Activated naive CD8-positive, alpha-beta T cell treated with anti-CD3 and anti-CD28 coated beads, Interleukin-2, amount 50 U/mL, for 24 hours (primary cell): ENCODE measurements at places on chromosomes 16 and 17.
A peak's percentile ranks its signal among the peaks of the same experiment; 100 is the strongest.

- DNase-seq, result no peak
Measured at GRCh38 chr16:9850817-9851216, 331.4 kb downstream of the GRIN2A start.

- DNase-seq, result no peak
Measured at GRCh38 chr16:69859105-69859989, 91.8 kb upstream of the CLEC18A start.

DNA sequence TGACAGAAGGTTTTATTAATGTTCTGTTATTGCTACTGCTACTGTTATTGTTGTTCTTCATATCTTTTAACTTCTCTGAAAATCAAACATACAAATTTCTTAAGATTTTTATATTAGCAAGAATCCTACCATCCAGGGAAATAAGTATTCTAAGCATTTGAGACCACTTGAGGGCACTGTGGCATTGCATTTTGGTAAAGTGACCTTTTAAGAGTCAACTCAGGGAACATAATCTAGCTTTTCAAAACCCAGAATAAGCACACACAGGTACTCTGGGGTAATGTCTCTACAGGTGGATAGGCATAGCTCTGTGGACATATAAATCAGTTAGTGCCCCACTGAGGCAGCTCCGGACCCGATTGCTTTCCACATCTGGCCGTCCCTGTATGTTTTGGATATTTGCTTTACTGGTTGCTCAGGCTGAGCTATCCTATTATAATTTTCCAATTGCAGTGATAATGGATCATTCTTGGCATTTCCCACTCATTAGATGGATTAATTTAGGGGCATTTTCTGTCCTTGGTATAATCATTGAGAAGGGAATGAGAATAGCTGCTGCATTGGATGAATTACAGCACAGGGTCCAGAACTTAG, 1425.1 kb upstream of the CDH8 start:
- no peak for DNase-seq

GRCh38 chr17:63998050-63998720, at the start of gene PRR29:
Gene PRR29, plus strand, starts transcription at chr17:63998351. Its CDS starts 14 bp downstream, at chr17:63998365.
- peak; percentile 75 for DNase-seq

- DNase-seq, result no peak
Measured at GRCh38 chr17:45060382-45060796, 728 bp upstream of the NMT1 start.

DNA sequence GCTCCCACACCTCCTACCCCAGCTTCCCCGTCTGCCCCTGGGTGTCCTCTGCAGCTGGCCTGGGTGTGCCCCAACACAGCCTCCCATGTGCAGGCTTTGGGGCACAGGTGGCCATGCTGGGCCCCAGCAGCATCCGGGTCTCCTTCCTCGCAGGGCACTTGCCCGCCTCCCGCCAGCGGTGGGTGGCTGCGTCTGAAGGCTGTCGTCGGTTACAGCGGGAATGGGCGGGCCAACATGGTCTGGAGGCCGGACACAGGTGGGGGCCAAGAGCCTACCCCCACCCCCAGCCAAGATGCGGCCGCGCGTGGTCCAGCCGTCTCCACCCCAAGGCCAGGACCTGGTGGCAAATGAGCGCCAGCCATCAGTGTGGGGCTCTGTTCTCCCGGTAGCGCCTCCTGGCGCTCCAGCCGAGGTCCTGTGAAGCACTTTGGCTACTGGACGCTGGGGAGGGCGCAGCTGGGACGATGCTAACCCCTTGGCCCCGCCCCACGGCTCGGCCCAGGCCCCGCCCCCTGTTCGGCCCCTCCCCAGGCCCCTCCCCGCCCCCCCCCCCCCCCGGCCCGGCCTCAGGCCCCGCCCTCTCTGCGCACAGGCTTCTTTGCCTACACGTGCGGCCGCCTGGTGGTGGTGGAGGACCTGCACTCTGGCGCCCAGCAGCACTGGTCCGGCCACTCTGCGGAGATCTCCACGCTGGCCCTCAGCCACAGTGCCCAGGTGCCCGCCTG, 7.3 kb upstream of the RHOT2 start:
- peak; percentile 68 for DNase-seq

- DNase-seq, result no peak
Measured at GRCh38 chr17:81404558-81405165, 9.4 kb downstream of the BAHCC1 start.

GRCh38 chr16:79798416-79799053, 198.0 kb upstream of the MAF start:
- DNase-seq, result no peak

DNA sequence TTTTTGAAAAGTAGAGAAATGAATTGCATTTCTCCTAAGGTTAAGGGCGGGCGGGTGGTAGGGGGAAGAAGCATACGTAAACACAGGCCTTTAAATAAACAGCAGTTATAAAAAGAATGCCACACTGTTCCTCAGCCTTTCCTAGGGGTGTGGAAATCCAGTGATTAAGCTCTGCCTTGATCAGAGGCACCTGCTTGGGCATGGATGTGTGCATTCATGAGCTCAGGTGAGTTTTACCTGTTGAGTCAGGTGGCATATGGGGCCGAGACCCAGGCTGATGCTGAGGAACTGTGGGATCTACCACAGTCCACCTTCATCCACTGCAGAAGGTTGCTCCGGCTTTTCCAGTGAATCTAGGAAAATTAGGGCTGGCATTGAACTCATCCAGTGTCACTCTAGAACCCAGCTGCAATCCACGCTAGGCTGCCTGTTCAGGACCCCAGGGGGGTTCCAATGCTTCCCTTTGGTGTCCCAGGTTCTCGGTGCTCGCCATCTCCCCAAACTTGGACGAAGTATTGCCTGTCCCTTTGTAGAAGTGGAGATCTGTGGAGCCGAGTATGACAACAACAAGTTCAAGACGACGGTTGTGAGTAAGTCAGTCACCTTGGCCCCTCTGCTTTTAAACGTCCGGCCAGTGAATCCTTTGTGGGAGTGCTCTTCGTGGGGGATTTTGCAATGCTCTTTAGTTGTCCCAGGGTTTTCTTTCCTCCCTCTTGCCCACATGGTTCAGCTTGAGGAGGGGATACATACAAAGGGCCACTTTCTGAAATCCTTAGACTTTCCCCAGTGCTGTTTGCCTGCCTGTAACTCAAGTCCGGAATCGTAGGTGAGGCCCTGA, 72.7 kb downstream of the SDR42E1 start:
- no peak for DNase-seq

DNA sequence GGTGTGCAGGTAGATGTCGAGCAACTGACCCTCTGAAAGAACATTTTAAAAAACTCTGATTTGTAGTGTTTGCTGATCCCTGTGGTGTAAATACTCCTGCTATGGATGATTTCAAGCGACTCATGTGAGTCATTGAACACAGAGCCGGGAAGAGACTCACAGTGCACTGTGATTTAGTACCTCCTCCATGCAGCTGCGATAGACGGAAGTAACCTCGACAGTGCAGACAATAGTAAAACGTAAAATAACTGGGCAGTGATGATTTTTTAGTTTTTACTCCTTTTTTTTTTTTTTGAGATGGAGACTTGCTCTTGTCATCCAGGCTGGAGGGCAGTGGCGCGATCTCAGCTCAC, 8.7 kb downstream of the TBX21 start:
- DNase-seq, result no peak

DNA sequence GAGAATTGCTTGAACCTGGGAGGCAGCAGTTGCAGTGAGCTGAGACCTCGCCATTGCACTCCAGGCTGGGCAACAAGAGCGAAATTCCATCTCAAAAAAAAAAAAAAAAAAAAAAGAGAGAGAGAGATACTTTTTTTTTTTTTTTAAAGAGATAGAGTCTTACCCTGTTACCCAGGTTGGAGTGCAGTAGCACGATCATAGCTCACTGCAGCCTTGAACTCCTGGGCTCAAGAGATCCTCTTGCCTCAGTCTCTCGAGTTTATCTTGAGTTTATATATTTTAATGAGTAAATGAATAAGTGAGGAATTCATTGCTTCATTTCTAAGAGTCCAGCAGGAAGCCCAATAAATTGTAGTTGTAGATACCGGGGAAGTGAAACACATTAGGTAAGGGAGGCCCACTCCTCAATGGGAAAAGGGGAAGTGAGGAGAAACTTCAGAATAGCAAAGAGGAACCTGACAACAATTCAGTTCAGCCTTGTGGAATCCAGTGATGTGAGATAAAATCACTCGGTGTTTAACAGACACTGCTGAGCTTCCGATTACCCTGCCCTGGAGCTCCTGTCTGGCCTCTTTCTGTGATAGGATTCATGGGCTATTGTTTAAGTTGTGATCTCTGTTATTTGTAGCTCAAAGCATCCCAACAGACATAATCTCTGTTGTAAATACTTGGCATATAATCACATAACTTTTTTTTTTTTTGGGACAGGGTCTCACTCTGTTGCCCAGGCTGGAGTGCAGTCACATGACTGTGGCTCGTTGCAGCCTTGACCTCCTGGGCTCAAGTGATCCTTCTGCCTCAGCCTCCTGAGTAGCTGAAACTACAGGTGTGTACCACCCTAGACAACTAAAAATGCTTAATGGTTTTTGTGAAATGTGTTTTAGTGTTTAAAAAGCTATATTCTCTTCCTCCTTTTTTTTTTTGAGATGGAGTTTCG, 15.8 kb upstream of the ITGAM start:
- DNase-seq, result no peak

DNA sequence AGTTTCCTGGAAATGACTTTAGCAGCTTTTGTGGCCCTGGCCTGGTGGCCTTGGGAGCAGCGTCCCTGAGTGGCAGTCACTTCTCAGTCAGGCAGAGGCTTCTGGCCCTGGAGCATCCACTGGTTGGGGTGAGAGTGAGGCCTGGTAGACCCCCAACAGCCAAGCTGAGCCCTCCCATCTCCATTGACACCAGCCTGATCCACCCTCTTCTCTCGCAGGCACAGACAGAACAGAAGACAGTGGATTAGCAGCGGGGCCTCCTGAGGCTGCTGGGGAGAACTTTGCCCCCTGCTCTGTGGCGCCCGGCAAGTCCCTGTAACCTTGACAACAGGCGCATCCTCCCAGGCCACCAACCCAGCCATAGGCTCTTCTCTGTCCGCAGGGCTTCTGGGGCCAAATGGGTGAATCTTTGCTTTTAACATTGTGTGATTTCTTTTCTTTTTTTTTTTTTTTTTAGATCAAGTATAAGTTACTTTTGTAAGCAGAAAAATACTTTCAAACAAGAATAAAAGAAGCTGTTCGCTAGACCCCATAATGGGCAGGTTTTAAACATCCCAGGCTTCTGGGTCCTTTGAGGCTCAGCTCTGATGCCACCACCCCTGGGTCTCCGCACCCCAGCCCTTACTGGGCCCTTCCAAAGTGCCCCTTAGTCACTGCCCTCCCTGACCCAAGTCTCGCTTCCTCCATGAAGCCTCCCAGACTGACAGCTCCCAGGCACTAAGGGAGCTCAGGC, 12.7 kb upstream of the FLYWCH1 start:
- DNase-seq, result no peak

DNA sequence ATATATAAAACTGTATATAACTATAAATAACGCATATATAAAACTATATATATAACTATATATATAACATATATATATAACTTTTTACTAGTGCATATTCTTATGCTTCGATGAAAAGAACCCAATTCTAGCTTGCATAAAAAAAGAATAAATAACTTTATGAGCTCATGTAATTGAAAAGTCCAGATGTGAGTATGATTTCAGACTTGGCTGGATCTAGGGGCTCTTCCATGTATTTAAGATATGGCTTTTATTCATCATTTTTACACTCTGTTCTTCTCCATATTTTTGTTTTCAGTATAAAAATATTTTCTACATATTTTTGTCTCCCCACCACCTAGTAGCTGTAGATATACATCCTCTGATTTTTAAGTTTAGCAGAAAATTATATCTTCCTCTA, 417.5 kb downstream of the CDH11 start:
- no peak for DNase-seq

GRCh38 chr17:52145476-52145875, 13.0 kb downstream of the CA10 start:
- no peak for DNase-seq

DNA sequence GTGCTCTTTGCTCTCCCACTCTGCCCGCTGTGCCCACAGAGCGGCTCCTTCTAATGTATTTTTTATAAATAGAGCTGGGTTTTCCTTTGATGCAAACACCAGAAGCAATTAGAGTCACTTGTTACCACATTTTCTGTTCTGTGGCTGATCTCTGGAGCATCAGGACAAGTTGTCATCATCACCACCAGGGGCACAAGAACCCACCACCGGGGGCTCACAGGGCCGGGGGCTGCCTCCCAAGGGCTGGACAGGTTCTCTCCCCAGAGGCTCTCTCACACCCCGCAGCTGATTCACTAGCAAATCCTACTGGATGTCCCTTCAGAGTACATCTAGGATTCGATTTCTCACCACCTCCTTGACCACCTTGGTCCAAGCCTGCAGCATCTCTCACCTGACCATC, 18.5 kb downstream of the C16orf82 start:
- no peak for DNase-seq

- no peak for DNase-seq
Measured at GRCh38 chr16:53055541-53056391, 975 bp downstream of the CHD9 start.

GRCh38 chr17:64658931-64659330, 3.2 kb downstream of the SMURF2 start:
- no peak for DNase-seq

- DNase-seq, result no peak
Measured at GRCh38 chr16:65667011-65667578, 545.2 kb upstream of the CDH11 start.

DNA sequence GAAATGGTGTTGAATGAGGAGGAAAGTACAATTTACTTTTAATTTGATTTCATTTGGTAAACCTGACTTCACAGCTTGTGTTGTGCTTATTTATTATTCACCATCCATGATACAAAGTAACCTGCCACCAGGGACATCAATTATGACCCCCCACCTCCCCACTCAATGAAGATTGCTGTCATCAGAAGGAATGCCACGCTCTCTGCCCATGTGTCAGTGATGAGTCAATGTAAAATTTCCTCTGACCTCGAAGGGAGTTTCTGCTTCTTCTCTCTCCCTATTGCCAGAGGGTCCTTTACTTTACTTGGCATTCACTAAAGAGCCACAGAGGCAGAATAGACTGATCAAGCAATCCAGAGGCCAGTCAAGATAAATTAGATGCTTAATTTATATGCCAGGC, 759.7 kb downstream of the CDH11 start:
- no peak for DNase-seq

DNA sequence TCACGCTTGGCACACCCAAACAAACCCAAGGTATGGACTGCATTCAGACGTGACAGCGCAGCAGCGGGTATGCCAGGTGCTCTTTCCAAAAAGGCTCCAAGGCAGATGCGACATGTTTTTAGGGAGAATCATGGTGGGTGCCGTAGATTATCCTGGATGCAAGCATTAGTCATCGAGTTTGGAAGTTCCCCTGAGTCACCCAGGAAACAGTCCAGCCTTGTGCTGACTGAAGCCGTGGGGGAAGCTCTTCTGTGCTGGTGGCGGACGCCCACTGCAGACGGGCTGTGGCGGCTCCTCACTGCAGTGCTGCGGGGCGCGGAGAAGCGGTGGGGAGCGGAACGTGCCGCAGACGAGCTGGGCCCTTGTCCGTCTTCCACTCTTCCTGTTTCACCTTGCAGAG, 13.9 kb downstream of the JPT2 start:
- DNase-seq, result no peak
